ENCODE measurements at places on chromosomes 5 and 9. TPM values are rescaled to one million over a fixed set of nuclear protein-coding genes. Genes with fewer than 3 reads are reported as not detected.

CACNA1B gene
- polyA plus RNA-seq, result 0.27 TPM

UBQLN1 gene
- polyA plus RNA-seq, result 89.8 TPM

SLC34A3 gene
- polyA plus RNA-seq, result 2.9 TPM

TMED7 gene
- polyA plus RNA-seq, result 92.3 TPM

PCA3 gene
- polyA plus RNA-seq, result 0.11 TPM

Measured in left renal pelvis (tissue), 4 donors.